Left kidney (tissue), 8 donors: ENCODE measurements at places on chromosomes 2 and 18. TPM values are rescaled to one million over a fixed set of nuclear protein-coding genes. Genes with fewer than 3 reads are reported as not detected.

APCDD1 gene
- polyA plus RNA-seq: 74.6 TPM

DNA sequence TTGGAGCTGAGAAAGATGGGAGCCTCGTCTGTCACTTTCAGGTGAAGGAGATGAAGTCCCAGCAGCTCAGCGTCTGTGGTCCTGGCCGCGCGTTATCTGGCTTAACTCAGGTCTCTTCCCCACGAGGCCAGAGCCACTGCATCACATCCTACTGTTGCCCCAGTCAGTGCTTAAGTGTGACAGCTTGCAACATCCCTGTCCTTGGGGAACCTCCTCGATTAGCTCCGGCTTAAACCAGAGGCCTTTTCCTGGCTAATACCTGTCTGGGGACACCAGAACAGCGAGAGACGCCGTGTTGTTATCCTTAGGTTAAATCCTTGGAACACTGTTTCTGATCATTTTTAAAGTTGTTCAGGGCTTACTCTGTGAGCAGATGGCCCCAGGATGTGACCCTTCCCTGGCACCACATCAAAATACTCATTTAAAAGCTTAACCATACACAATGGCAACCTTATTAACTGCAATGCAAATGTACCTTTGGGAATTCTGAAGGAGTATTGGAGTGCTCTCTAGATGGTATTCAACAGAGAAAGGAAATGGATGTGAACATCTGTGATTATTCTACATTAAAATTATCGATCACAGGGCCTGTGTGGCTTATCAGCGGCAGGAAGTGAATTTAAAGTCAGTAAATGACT is 61.2 kb upstream of the SPP2 start:
- DNase-seq: no peak

DNA sequence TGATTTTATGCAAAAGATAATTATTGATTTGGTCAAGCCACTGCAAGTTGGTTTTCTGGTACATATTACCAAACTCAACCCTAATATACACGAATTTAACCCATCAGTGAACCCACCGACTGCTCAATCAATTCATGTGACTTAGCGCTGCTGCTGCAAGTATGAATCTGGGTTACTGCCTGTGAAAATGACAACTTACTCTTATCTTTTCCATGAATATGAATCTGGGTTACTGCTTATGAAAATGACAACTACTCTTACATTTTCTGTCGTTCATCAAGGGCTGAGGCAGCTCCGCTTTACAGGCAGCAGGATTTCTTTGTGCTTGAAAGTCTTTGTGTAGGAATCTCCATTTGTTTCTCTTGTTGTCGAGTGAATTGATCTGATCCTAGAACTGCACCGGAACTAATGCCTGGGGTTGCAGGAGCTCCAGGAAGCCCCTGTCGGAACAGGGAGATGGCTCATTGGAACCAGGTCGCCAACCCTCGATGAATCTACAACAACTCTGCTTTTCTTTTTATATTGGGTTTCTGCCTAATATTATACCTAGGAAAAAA is 22.1 kb upstream of the ALKAL2 start:
- no peak for DNase-seq

DNA sequence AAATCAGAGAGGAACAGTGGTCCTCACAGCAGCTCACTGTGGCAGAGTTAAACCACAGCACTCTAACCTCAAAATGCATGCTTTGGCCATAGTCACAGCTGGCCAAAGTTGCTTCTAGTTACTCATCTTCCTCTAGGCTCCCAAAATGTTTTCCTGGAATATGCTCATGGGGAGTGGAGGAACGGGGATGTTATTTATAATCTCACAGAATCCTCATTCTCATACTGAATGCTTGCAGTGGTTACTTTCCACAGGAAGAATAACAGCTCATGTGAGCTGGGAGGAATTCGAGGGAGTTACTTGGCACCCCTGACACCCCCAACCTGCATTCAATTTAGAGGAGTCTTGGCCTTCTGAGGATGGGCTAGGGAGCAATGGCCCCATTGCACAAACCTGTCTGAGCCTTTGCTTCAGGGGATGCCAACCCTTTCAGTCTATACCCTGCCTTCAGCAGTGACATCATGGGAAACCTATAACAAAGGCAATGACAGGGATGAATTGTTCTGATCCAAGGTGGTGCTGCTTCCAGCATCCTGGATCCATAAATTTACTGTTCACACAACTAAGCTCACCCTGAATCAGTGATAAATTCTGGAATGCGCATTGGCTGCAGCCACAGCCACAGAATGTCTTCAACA is 22.4 kb upstream of the CCBE1 start:
- DNase-seq: no peak

- DNase-seq: no peak
These were observed 82.8 kb upstream of the SEC11C start for GRCh38 chr18:59056706-59057492.

ECEL1 gene
- polyA plus RNA-seq: 12.4 TPM

GRCh38 chr2:12856934-12857601 is 140.3 kb downstream of the TRIB2 start:
- DNase-seq: no peak
